ENCODE measurements at places on chromosomes 13 and 19.

GRCh38 chr19:5293612-5294378, 46.8 kb downstream of the PTPRS start:
- DNase-seq = no peak

- no peak for DNase-seq
Measured at GRCh38 chr19:1906985-1907562, 1.9 kb downstream of the ADAT3 start.

DNA sequence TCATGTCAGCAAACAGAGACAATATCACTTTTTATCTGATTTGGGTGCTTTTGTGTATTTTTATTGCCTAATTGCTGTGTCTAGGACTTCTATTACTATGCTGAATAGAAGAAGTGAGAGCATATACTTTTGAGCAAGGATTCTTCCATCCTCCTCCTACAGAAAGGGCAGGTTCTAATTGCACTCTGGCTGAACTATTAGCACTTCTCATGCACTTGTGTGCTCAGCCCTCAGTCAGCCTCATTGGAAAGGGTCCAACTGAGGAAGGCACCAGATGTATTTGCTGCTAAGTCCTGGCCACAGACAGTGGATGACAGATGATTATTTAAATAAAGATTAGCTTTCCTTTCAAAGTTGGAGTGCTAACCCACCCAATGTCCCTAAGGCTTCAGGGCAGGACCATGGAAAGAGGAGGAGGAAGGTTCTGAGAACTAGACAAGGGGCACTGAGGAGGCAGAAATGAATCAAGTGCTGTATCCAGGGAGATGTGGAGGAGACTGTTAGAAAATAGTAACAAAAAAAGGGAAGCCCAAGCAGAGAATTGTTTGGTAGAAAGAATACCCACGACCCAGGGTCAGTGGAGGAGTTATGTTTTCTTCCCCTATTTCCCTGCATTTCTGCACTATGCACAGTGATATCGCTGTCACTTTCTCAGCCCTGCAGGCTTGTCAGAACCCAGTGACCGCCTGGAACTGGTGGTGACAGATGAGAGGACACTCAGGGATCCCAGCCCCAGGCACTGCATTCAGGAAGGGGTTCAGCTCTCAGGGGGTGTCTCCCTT, 8.0 kb downstream of the LILRB4 start:
- DNase-seq = no peak

DNA sequence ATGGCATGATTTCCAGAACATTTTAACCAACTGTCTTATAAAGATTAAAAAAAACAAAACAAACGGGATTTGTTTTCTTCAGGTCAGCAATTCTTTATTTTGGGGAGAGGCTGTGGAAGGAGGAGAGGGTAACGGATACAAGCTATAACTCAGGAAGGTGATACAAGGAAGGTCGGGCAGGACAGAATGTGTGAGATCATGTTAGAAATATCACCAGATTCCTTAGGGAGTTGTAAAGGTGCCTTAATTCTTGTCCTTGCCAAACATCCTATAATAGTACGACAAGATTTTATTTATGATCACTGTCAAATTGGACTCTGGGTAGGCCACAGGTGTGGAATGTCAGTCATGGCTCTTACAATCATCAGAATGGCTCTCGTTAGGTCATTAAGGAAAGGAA, 503.1 kb downstream of the DIAPH3 start:
- DNase-seq = no peak

- DNase-seq = no peak
Measured at GRCh38 chr19:35144259-35144599, 1.2 kb downstream of the FXYD7 start.

- no peak for DNase-seq
Measured at GRCh38 chr19:28542394-28543243, 670.3 kb downstream of the UQCRFS1 start.

DNA sequence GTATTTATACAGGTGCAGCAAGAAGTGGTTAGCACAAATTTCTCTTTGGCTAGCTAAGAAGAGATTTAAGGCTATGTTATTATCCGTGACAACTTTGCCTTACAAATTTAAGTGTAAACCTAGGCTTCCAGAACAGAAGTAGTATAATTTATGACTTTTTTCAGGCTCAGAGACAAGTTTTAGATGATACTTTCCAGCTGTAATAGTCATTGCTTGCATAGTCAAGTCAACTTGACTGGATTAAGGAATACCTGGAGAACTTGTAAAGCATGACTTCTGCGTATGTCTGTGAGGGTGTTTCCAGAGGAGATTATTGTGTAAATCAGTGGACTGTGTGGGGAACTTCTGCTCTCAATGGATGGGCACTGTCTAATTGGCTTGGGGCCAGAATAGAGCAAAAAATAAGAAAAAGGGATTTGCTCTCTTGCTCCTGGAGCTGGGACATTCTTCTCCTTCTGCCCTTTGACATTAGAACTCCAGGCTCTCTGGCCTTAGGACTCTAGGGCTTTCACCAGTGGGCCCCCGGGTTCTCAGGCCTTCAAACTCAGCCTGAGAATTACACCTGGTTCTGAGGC, 33.0 kb downstream of the CYSLTR2 start:
- DNase-seq = no peak

GRCh38 chr13:75092143-75092542, 389.8 kb downstream of the TBC1D4 start:
- DNase-seq = no peak

GRCh38 chr13:109784590-109785140, 1.7 kb downstream of the IRS2 start:
- DNase-seq = no peak

- no peak for DNase-seq
Measured at GRCh38 chr19:14035706-14036105, 4.1 kb downstream of the IL27RA start.

- no peak for DNase-seq
Measured at GRCh38 chr19:16375157-16375935, 50.7 kb downstream of the KLF2 start.

GRCh38 chr13:63690672-63691071, 2275.0 kb upstream of the PCDH20 start:
- no peak for DNase-seq

DNA sequence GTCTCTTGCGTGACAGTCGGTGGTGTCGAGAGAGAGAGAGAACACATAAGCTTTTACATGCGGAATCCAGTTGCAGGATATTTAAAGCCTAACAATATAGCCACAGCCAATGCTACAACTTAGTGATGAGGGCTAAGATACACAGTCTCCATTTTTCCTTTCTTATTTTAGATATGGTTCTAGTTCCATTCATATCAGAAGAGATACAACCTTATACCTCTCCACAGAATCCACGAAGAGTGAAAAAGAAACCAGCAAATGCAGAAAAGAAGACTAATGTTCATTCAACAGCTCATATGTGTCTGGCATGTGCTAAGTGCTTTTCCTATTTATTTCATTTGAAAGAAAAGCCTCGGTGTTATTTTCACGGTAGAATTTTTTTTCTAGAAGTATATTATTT, 249.0 kb upstream of the SLITRK1 start:
- DNase-seq = no peak

- no peak for DNase-seq
Measured at GRCh38 chr13:80550971-80551441, 210.1 kb upstream of the SPRY2 start.

GRCh38 chr19:47247308-47247990, 8.9 kb upstream of the CCDC9 start:
- no peak for DNase-seq

DNA sequence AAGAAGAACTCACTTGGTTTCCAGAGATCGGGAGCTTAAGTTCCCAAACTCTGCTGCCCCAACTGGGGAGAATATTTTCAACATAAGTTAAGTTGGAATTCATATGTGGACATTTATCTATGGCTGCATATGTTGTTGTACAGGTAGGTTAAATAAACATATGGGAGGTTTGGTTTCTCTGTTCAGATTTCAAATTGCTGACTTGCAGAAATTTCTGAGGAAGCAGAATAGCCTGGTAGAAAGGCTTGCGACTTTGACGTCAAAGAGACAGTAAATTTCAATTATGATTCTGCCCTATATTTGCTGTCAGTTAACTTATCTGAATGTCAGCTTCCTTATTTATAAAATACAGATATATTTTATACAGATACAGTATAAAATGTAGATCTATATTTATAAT, 40.0 kb upstream of the TPP2 start:
- DNase-seq = no peak

DNA sequence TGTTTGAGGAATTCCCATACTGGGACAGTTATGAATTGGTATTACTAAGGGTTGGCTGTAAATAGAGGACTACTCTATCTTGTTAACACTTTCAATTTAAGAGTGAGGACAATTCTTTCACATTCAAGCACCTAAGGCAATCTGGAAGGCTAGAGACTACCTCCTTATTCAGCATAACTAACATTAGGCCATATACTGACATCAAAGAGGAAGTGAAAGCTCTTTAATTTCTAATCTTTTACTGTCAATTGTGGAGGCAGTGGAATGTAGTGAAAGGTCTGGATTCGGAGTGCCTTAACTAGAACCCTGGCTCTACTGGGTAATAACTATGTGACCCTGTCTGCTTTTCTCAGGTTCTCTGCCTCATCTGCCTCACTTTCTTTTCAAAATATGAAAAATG, 134.0 kb downstream of the UFM1 start:
- no peak for DNase-seq

- DNase-seq = no peak
Measured at GRCh38 chr13:21932996-21933395, 262.1 kb downstream of the FGF9 start.

DNA sequence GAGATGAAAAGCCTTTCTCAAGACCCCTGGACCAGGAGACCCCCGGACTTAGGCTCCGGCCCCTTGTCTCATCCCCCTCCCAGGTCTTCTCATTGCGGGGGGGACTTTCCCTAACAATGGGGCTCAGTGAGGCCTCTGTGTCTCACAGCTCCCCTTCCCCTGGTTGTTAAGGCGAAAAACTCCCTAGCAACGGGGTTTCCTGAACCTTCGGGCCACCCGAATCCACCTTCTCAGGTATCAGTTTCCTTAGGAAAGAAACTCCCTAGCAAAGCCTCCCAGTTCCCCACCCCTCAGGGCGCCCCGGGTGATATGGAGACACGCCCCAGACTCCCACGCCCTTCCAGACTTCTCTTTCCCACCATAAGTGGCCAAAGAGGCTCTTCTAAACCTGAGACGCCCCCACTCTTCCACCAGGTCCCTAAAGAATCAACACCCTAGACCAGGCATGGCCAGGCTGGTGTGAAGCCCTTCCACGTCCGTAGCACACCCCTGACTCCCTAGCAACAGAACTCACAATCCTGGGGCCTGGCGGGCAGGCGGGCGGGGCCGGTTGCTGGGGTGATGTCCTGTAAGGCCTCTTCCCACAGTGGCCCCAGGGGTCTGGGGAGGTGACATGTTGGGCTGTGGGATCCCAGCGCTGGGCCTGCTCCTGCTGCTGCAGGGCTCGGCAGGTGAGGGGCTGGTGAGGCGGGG, at the start of gene TMEM190:
TSS of gene TMEM190 (plus strand) at position 586 of the 693 bp plus-strand sequence. CDS start at position 614, 28 bp downstream.
- no peak for DNase-seq

DNA sequence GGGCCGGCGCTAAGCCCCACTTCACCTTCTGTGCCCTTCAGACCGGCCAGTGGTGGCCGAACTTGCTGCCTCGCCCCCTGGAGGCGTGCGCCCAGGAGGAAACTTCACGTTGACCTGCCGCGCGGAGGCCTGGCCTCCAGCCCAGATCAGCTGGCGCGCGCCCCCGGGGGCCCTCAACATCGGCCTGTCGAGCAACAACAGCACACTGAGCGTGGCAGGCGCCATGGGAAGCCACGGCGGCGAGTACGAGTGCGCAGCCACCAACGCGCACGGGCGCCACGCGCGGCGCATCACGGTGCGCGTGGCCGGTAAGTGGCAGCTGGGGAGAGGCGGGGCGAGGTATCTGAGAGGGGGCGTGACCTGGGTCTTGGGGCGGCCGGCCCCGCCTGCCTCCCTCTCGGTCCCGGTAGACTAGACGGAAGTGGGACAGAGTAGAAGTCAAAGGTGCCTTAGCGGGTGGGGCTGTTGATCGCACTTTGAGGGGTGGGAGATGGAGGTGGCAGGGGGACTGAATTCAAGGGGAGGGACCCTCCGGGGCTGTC, 5.6 kb downstream of the ICAM5 start:
- DNase-seq = no peak
